ENCODE measurements at places on chromosomes 6 and 20.

DNA sequence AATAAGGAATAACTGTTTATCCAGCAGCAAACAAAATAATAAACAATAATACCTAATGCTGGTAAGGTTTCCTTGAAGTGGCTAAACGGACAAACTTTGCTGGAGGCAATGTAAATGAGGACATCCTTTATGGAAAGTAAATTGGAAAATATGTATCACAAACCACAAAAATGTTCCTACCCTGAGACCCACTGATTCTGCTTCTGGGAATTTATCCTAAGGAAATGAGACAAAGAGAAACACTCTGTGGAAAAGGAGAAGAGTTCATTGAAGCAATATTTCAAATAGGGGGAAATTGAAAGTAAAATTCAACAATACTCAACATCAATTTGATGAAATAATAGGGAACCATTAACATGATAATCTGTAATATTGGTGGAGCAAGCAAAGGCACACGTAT lies 37.9 kb downstream of the MAFB start:
- DNase-seq, result no peak

DNA sequence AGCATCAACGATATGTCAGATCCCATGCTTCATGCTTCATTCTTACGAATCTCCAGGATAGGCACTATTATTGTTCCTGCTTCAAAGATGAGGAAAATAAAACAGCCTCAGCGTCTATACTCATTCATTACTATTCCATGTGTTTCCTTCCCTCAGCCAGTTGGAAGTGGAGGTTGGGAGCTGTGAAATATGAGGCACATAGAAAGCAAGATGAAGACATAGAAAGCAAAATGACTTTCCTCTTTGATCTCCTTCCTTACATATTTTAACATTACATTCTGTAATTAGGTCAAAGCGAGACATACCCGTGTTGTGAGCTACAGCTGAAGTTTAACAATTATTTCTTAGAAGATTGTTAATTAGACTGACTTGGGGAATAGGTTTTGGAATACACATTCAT lies 125.4 kb downstream of the FYN start:
- no peak for DNase-seq

DNA sequence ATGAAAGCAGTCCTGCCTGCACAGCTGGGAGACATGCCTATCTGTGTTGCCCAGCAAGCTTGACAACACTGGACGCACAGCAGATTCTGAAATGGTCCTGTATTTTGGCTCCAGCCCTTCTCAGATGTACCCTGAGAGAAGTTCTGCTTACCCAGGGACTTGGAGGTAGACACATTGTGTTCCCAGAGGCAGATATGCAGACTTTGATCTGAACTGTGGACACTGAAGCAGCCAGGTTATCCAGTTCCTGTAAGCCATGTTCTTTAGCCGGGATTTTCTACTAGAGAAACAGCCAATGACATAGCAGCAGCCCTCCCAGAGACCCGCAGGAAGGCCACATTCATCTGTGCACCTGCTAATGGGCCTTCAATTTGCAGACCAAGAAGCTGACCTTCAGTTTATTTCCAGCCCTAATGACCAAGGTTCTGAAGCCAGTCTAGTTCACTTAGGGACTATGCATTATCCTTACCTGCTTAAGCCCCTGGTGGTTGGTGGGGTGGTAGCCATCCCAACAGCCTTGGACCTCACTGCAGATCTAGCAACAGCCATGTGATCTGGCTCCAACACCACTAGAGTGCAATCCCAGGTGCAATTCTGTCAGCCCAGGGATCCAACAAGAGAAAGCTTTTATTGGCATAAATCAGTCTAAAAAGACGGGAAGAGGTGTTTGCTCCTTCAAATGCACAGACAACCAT lies 134.2 kb downstream of the MEI4 start:
- no peak for DNase-seq

DNA sequence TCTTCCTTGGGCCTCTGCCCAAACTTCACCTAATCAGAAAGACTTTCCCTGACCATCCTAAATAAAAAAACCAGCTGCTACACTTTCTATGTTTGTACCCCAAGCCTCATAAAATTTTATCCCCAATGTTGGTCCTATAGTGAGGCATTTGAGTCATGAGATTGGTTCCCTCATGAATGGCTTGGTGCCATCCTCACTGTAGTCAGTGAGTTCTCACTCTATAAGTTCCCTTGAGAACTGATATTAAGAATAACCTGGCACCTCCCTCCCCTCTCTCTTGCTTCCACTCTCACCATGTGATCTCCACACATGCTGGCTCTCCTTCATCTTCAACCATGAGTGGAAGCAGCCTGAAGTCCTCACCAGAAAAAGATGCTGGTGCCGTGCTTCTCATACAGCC lies 316.9 kb upstream of the PRDM1 start:
- no peak for DNase-seq

DNA sequence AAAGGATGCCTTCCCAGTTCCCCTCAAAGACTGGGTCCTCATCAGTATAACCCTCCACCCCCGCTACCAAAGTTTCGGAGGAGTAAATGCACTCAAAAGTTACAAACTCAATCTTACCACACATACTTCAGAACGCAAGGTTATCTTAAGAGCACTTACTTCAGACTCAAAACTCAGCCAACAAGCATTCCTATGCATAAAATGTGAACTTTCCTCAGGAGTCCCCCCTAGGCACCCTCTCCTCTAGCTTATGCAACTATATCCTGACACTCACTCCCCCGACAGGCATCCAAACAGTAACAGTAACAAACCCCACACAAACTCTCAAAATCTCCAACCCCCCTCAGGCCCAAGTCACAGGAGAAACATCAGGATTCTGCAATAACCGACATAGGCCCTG lies 11.1 kb upstream of the ADTRP start:
- DNase-seq, result no peak

DNA sequence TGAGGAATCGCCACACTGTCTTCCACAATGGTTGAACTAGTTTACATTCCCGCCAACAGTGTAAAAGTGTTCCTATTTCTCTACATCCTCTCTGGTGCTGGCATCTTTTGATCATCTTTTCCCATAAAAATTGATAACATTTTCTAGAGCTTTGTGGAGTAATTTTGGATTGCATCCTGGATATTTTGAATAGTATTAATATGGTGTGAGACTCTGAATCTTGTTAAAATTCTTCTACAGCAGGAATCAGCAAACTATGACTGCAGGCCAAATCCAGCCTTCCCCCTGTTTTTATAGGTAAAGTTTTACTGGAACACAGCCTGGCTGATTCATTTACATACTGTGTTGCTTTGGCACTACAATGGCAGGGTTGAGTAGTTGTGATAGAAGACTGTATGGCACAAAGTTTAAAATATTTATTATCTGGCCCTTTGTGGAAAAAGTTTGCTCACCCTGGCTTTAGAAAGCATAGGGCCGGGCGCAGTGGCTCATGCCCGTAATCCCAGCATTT lies 15.0 kb upstream of the RNF8 start:
- no peak for DNase-seq

GRCh38 chr6:95091823-95092436 lies 485.4 kb upstream of the MANEA start:
- no peak for DNase-seq

GRCh38 chr20:5136096-5136495 lies 9.3 kb downstream of the CDS2 start:
- no peak for DNase-seq

GRCh38 chr6:25147223-25147622 lies 132.0 kb upstream of the CARMIL1 start:
- DNase-seq, result no peak

- DNase-seq, result no peak
These were observed 87.9 kb downstream of the CEP57L1 start for GRCh38 chr6:109183109-109183650.

All from esophagus squamous epithelium (tissue), 5 donors.